ENCODE measurements at places on chromosomes 5 and 9.

GRCh38 chr5:171952021-171952420 is 54.4 kb downstream of the FBXW11 start:
- no peak for DNase-seq

GRCh38 chr9:14480526-14480925 is 166.6 kb upstream of the NFIB start:
- no peak for DNase-seq

DNA sequence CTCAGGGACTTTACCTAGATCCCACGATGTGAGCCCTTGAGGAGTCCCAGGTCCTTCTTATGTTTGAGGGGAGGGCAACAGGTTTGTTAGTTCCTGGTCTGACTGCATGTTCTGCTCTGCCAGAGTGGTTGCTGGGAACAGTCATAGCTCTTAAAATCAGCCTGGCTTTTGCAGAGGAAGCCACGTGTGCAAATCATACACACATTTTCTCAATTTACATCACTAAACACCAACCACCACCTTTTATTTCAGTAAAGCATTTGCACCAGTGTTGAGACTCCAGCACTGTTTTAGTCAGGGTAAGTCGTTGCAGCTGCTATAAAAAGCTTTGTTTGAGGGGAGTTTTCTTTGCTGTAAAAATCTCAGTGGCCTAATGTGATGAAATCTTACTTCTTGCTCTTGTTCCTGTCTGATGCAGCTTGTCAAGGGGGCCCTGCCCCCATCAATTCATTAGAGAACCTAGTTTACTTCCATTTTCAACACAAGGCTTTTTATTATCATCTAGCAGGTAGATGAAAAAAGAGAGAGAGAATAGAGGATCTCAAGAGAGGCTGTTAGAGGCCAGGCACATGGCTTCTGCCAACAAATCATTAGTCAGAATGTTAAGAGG is 70.3 kb upstream of the VCAN start:
- no peak for DNase-seq

- no peak for DNase-seq
Measured at GRCh38 chr9:21265421-21266189, 25.8 kb upstream of the IFNA14 start.

DNA sequence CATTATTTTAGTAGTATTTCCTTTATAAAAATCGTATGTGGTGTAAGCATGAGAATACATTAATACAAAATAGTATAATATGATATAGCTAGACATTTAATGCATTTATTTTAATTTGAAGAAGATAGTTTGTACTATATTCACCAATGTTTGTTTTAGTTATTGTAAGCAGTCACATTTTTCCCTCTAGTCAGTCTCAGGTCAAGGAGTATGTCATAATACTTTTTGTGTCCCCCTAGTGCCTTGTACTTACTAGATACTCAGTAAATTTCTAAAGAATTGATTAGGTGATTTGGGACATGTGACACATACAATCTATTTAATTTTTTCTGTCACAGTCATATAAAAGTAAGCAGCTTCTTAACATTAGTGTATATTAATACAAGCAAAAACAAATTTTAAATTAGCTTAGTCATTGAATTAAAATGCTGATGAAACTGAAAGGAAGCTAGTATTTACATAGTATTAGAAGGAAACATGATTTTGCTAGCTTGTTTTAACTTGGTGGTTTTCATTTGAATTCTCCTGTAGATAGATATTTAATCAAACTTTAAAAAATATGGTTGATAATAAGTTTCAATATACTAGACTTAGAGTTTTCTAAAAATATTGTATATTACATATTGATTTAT is 242.2 kb downstream of the FER start:
- DNase-seq = no peak

GRCh38 chr5:146018514-146019375 is 82.4 kb downstream of the SH3RF2 start:
- DNase-seq = no peak

- DNase-seq = no peak
Measured at GRCh38 chr5:168467755-168468330, 18.4 kb upstream of the RARS1 start.

DNA sequence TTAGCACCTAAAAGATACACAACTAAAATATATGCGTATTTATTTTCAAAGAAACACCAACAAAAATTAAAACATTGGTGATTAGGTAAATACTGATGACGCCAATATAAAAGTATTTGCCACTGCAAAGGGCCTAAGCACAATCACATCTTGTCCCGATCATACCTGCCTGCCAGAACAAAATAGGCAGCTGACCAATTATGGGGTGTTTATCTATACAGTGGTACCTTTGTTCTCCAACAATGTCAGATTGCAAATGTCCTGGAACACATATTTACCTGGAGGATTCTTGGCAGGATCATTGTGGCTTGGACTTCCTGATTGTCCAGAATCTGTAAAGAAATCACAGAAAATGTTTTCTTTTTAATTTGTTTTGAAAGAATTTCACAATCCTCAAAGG is 134.5 kb downstream of the NFIB start:
- DNase-seq = no peak

DNA sequence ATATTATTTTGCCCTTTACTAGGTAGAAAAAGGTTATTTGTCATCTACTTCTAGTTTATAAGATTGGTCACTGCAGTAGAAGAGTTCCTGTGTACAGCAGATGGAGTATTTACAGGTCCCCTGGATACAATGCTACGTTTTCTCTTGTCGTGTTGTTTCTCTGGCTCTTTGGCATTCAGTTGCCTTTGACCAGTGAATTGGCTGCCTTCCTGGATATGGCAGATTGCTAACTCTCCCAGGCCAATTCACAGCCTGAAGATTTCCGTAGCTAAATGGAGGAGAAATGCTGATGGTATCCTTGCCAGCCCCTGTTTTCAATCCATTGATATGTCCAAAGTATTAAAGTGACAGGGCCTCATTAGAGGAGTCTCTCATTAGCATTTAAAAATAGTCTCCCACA is 32.5 kb upstream of the GNAQ start:
- peak; percentile 18 for DNase-seq

GRCh38 chr9:107878462-107878861 is 388.9 kb upstream of the KLF4 start:
- no peak for DNase-seq

- DNase-seq = peak; percentile 13
Measured at GRCh38 chr5:155953335-155953734, 373.6 kb upstream of the SGCD start.

GRCh38 chr9:38010918-38011704 is 57.9 kb downstream of the SHB start:
- DNase-seq = no peak

DNA sequence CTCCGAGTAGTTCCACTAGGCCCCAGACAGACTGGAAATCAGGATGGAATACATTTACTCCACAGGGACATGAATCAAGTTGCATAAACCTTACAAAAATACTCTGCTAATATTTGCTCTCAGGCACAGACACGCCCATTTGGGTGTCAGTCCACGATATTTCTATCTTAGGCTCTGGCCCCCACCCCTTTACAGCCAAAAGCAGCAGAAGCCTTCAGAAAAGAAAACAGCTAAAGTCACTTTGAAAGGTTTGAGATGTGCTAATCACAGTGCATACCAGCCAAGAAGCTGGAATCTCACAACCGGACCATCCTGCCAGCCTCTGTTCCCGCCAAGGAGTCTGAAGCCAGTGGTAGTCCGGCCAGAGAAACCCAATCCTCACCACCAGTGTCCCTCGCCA is 22.6 kb downstream of the PTPN3 start:
- no peak for DNase-seq

DNA sequence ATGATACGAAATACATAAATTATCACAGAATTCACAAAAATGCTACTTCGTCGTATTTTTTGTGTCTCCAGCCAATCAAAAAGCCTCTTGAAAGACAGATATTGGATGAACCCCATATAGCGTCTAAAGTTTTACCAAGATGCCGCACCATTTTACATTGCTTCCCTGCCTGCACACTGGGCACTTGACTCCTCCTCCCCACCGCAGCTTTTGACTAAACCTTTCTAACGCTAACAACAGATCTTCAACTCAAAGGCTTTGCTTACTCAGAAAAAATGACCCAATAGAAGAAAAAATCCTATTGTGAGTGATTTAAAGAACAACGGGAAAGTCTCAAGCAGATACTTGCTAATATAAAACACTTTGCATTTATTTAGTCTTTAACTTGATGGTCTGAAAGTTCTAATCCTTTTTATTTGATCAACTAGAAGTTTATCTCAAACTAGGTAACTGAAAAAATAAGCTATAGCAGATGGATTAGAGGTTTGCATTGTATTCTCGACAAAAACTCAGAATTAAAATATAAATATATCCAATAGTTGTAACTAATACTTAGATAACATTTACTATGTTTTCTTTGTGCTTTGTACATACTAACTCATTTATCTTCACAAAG is 609.1 kb upstream of the DMAC1 start:
- no peak for DNase-seq

DNA sequence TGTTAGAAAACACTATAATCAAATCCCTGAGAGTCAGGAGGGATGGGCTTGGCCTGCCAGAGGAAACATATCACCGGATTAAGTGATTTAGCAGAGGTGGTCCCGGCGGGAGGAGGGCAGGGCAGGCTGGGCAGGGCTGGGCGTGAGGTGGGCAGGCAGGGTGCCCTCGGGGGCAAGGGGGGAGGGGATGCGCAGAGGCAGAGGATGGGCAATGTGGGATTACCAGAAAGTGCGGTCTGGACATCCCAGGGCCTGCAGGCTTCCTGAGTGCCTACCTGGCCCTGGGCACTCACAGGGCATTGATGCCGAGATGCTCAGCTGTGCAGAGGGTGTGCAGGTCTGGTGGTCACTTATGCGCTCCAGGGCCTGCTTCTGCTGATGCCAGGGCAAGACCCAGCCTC is 115.2 kb downstream of the ADAMTS2 start:
- no peak for DNase-seq

GRCh38 chr5:161530700-161531099 is 15.8 kb downstream of the GABRB2 start:
- DNase-seq = no peak

DNA sequence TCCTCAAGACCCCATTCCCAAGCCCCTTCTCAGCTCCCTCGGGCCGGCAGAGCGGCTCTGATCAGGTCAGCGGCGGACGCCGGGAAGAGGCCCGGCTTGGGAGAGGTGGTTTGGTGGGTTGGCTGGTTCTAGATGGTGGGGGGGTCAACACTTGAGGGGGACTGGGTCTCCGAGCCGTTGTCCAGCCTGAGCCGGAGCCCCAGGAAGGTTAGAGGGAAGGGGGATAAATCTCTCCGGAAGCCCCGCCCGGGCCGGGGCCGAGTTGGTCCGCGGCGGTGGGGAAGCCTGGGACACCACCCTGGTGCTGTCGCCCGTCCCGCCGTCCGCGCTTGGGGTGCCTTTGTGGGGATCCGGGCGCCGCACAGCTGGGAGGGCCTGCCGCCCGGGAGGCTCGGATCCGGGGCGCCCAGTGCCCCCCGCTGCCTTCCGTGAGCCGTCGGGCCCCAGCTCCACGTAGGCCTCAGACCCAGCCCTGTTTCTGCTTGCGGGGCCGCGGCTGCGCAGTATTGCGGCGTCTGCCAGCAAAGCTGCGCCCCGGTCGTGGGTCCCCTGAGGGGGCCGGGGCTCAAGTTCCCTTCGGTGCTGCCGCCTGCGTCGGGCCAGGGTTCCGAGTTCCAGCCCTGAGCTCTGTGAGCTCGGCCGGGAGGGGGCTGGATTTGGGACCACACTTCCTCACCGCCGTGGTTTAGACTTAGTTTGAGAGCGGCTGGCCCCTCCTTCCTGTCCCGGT is 542 bp upstream of the TRIM52 start:
- DNase-seq = peak; percentile 81

DNA sequence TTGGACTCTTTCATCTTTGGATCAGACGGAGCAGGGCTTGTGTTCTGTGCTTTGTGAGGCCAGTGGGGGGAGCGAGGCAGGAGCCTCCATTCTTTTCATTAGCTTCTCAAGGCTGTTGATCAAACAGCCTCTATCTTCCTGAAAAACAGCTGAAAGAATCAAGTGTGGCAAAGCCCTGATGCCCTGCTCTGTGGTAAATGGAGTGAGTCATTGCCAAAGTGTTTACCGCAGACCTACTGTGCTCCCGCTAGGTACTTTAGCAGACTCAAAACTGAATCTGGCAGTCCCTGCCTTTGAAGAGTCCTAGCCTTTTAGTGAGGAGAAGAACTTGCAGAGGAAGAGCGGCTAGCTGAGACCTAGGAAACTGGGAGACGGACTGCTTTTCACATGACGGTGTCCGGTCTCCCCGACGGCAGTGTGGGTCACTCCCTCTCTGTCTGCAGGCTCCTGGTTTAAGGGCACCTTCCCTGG is 3.3 kb downstream of the ANKRD33B start:
- no peak for DNase-seq

DNA sequence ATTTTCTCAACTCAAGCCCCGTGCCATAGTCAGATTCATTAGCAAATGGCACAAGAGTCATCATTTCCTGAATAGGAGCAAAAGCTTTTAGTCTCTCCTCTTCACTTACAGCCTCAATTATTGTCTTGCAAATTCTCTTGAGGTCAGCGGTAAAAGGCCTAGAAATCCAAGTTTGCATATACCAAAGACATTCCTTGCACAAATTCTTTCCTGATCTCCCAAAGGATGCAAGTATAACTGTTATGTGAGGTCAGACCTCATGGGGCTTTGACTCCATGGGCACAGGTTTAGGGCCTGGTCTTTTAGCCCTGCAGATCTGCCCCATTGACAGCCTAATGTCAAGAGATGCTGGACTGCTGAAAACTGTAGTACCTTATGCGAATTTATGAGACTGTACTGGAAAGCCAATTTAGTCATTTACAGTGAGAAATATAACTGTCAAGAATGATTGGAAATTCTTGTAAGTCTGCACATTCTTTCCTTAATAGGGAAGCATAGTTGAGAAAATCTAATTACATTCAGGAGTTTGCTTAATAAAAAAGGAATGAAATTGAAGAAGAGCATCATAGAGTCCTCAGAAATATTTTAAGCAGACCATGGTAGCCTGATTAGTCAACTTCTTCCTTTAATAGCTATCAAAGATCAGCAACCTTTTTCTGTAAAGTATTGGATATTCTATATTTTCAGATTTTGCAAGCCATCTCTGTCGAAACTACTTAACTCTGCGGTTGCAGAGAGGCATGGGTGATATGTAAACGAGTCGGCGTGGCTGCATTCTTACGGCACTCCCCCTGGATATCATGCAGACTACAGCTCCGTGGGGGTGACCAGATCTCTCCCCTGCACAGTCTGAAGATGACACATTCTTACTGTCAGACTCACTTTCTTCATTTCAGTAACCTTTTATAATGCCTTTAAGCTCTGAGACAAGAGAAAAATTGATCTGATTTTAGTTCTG is 45.2 kb downstream of the GCNT4 start:
- peak; percentile 35 for DNase-seq

DNA sequence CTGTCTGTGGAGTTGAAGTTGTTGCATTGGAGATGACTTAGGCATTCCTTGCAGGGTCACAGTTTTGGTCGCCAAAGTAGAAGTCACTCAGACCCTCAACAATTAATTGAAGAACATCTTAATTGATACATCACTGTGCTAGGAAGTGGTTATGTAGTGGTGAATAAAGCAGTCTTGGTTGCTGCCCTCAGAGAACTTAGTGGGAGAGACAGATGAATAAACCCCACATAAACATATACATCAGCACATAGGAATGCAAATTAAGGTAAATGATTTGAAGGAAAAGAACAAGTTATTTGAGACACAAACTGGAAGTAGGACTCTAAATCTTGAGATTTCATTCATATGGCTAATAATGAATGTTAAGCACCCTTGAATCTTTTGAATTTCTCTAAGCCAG is 25.7 kb downstream of the FAM174A start:
- no peak for DNase-seq
